ENCODE measurements at places on chromosomes 3 and 15. TPM values are rescaled to one million over a fixed set of nuclear protein-coding genes. Genes with fewer than 3 reads are reported as not detected.

Gene HIGD2B
- polyA plus RNA-seq: not detected

Gene CHRM5
- polyA plus RNA-seq: 0.09 TPM

Gene ALDH1L1
- 23.7 TPM for polyA plus RNA-seq

Gene GLCE
- polyA plus RNA-seq: 45.9 TPM

Gene SNURF
- polyA plus RNA-seq: 31.4 TPM

Gene WWTR1
- polyA plus RNA-seq: 87.4 TPM

Gene MTHFS
- 40.3 TPM for polyA plus RNA-seq

Gene PCOLCE2
- polyA plus RNA-seq: 3.6 TPM

GRCh38 chr15:31887246-31887645 is 143.1 kb upstream of the CHRNA7 start:
- DNase-seq: no peak

DNA sequence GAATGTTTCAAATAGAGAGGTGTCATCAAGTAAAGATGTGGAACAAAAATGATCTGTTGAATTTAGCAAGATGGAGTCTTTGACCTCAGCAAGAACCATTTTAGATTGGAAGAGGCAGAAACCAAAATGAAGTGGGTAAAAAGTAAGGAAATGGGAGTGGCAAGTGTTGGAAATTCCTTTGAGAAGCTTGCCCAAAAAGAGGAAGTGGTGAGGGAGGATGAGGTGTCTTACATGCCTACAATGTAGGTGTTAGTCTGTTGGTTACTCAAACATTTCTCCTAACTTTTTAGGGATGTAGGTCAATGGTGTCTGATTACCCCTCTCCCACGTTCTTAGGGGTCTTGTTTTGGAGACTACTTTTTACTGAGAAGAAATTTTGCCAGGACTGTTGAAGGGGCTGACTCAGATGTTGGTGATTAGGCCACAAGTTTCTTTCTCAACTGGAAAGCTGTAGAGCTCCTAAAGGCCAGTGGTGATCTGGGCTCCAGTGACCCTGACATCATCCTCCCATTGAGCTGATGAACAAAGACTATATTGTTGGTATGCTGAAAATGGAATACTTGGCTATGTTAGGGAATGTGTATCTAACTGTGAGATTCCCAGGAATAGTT is 5.1 kb downstream of the PPP2R3A start:
- no peak for DNase-seq

- no peak for DNase-seq
Measured at GRCh38 chr3:39407259-39407629, 724 bp downstream of the RPSA start.

- no peak for DNase-seq
Measured at GRCh38 chr3:12230877-12231276, 58.0 kb upstream of the PPARG start.

- no peak for DNase-seq
Measured at GRCh38 chr15:67839499-67839928, 331 bp downstream of the RNU6-1 start.

- no peak for DNase-seq
Measured at GRCh38 chr3:10205451-10206165, 40.9 kb downstream of the IRAK2 start.

DNA sequence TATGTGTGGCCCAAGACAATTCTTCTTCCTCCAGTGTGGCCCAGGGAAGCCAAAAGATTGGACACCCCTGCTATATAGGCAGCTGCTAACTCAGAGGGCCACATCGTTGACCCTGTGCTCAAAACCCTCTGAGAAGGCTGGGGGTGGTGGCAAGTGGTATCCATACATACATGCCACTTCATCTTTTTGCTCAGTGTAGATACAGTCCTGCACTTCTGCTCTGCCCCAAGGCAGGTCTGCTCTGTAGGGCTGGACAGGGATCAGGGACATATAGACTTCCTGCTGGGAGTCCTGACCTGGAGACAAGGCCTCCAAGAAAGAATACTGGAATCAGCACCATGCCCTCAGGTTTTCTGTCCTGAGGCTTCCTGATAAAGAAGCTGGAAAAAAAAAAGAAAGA is 4.5 kb upstream of the HCN4 start:
- DNase-seq: no peak

DNA sequence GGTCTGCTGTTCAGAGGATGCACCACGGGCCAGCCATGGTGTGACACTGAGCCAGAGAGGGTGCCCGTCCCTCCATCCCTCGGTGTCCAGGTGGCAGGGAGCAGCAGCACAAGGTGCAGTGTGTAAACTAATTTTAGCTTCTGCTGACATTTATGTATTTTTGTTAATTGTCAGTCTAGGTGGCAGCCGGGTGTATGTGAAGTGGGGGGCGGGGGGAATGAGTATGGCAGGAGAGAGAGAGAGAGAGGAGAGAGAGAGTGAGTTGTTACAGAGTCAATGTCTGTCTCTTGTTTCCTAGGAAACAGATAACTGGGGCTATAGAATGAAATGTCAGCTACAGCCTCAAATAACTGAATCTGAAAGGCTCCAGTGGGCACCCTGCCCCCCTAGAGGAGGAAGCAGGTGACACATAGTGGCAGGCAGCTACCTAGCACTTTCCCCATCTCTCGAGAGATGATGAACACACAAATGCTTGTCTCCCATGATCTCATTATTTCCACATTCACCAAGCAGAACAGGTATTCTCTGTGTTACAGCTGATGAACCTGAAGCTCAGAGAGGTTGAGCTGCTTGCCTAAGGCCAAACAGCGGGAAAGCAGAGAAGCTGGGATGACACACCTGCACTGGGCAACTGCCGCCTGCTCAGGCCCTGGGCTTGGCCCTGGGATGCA is 24.7 kb downstream of the RASGRF1 start:
- no peak for DNase-seq

- peak; percentile 22 for DNase-seq
Measured at GRCh38 chr15:99566157-99566897, 543 bp downstream of the MEF2A start.

DNA sequence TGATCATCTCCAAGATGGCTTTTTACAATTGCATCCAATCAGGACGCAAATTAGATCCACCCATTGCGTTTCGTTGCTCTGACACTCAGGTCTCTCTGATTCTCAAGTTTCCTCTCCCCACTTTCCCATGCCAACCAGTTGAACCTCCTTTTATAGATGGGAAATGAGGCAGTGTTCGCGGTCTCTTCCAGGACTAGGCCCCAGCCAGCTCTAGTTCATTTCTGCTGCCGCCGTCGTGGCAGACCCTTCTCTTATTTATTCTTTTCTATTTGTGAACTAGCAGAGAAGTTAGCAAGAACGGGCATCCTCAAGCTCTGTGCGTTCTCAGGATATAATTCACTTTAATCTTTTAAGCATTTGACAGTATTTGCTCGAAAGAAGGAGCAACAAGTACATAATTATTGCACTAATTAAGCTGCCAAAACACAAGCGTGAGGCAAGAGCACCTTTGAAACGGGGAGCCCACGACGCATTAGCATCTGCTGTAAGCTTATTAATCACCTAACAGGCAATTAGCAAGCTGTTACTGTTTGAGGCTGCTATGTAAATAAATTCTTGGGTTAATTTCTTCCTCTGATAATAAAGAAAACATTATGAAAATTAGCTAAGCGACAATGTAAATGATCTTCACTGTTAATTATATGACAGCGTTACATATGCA is 246.4 kb upstream of the TLE3 start:
- no peak for DNase-seq

GRCh38 chr15:89400116-89400781 is 65.6 kb upstream of the POLG start:
- DNase-seq: no peak

DNA sequence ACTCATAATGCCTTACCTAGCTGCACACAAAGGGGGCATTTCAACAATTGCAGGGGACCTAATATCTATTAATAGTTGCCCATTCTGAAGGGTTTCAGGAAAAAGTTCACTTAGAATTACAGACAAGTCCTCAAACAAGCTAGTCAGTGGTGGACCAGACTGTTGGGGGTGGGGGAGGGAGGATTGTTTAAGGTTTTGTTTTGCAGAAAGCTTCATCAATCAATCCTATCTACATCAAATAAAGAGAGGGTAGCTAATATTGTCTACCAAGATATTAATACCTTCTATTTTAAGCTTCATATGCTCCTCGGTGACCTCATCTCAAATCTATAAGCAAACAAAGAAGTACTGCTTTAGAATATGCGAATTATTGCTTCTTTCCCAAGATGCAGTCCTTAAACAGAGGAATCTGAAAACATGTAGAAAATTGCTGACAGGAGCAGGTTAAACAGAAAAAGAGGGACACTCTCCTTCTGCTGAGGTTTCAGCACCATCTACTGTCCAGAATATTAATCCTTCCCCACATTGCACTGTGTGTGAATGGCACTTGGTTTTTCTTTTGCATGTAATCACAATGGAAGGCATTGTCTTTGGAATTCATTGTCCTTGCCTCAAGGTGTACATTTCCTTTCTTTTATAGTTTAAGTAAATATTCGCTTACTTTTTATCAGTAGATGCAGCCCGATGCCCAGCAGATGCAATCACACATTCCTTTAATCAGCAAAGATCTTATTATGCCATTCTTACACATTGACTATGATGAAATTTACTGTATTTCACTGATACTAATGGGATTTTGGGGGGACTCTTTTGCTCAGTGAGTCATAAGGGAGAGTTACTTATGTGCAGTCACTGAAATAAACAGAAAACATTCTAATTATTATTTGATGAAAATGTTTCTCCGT is 94.7 kb downstream of the IL5RA start:
- DNase-seq: peak; percentile 36

DNA sequence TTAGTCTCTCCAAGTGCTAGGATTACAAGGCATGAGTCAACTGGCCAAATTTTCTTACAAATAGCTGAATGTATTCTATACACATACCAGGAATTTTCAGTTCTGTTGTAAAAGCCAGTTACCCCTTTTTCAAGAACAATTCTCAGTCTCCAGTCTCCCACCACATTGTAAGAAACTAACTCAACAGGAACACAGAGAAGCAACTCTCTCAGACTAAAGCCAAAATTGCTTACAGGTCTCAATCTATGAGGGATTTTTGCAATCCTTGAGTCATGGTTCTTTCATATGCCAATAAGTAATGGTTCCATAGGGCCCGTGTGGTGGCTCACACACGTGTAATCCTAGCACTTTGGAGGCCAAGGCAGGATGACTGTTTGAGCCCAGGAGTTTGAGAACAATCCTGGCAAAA is 8.5 kb downstream of the IP6K2 start:
- DNase-seq: no peak

GRCh38 chr3:31688984-31689383 is 156.3 kb downstream of the STT3B start:
- no peak for DNase-seq

DNA sequence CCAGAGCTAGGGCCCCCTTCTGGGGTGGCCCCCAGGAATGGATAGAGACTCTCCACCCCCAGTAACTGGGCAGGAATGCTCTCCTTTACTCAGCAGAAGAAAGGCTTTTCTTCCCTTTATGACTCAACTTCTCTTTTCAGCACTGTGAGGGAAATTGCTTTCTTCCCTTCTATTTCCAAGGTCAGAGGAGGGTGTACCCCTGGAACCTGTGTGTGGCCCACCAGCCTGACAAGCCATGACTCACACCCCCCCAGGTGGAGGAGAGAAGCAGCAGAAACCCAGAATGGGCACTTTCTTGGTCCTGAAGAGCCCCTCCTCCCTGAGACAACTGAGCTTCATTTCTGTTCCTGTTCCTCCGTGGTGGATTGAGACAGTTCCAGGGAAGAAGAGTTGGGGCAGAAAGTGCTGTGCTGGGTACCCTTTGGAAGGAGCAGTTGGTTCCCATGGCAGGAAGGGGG is 2.7 kb upstream of the ANKRD63 start:
- DNase-seq: no peak

Data from left renal pelvis (tissue), 4 donors.